ENCODE measurements at places on chromosomes 1 and 21. TPM values are rescaled to one million over a fixed set of nuclear protein-coding genes. Genes with fewer than 3 reads are reported as not detected.

DNA sequence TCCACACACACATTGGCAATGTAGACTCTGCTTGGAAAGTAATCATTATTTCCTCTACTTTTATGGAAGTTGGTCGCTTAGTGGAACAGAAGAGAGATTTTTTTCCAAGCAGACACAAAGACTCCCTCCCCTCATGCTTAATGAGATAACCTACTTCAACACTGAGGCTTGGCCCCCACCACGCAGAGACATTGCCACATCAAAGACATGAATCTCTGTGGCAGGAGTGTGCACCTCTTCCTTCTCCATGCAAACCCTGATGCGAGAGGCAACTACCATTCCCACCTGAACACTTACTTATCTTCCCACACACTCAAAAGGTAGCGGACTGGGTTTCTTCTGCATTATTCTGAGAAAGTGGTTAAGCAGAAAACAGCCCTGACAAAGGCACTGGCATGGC lies 37.3 kb upstream of the LPAR3 start:
- DNase-seq, result no peak

DNA sequence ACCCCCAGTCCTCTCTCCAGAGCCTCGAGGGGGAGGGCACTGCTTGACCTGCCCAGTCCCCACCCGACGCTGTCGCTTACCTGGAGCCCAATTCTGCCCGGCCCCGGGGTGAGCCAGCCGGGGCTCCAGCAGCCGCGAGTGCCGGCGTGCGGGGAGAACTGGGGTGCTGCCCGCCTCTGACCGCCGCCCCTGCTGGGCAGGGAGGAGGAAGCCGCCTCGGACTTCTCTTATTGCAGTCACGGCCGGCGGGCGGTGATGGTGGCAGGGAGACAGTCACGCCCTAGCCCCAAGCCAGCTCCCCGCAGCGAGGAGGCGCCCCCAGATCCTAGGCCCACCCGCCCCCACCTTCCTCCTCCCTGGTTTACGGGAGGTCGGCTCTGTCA lies at the start of gene FGR:
TSS of gene FGR (minus strand) at position 201 of the 383 bp plus-strand sequence. CDS start 11,269 bp downstream, outside the sequence.
- DNase-seq, result no peak

The IFI44 gene
- 24.0 TPM for total RNA-seq

The RIT1 gene
- total RNA-seq, result 32.6 TPM
